NCI-H1694 (cell line): ENCODE measurements at places on chromosomes 3 and 15.

- DNase-seq = no peak
These were observed 30.5 kb upstream of the TNFSF10 start for GRCh38 chr3:172553526-172554252.

DNA sequence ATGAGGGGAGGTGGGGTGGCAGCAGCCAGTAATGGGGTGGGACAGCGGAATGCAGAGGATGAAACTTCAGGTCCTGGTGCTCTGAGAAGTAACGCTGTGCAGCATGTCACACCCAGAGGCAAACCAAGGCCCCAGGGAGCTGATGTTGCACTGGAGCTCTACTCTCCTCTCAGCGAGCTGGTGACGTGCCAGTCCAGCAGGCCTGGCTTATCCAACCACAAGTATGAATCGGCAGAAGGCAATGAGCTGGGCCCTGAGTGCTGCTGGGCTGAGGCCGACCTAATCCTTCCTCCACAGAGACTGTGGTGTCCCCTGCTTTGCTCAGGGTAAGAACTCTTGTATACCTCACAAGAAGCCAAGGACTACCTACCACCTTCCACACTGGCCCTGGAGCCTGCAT, 30.5 kb downstream of the CD86 start:
- DNase-seq = no peak

DNA sequence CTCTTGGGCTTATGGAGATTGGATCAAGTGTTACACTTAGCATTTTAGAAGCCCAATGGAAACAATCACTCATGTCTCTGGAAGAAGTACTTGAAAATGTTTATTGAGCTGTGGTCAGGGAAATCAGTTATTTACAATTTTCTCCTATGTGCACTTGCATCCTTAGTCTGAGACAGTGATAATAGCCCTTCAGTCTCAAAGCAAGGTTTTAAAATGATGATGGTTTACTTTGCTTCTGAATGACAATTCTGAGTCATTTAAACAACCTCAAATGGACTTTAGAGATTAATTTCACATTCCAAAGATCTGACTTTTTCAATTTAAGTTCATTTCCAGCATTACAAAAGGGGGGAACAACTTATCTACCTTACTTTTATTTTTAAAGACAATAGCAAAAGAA, 20.1 kb downstream of the TIPARP start:
- DNase-seq = no peak

DNA sequence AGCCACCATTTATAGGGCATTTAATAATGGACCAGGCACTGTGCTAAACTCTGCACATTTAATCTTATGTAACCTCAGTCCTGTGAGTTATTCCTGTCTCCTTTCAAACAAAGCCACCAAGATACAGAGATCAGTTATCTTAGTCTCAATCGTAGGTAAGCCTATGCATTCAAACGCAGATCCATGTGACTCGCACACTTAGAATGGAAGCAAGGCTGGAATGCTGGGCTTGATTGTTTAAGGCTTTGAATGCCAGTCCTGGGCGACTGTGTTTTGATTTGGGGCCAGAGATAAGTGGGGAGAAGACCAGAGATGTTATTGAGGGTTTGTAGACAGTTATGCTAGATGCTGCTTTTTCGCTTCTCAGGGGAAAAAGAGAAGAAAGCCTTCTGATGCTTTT, 22.2 kb downstream of the MED12L start:
- no peak for DNase-seq

- no peak for DNase-seq
These were observed 35.5 kb downstream of the NR2F2 start for GRCh38 chr15:96365781-96366525.

GRCh38 chr15:88541709-88542341, 4.7 kb downstream of the DET1 start:
- no peak for DNase-seq

DNA sequence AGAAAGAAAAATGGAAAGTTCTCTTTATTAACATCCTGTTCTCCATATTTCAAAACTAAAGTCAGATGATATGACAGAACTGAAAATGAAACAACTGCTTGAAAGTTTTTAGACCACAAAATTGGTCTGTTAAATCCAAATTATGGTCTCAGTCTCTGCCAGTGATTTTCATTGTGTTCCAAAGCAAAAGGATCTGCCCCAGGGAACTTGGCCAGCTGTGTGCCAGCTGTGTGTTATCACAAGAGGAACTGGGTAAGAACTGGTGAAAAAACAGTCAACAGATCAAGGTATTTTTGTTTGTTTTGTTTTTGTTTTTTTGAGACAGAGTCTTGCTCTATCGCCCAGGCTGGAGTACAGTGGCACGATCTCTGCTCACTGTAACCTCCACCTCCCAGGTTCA, 323.3 kb downstream of the CTNNB1 start:
- DNase-seq = no peak

DNA sequence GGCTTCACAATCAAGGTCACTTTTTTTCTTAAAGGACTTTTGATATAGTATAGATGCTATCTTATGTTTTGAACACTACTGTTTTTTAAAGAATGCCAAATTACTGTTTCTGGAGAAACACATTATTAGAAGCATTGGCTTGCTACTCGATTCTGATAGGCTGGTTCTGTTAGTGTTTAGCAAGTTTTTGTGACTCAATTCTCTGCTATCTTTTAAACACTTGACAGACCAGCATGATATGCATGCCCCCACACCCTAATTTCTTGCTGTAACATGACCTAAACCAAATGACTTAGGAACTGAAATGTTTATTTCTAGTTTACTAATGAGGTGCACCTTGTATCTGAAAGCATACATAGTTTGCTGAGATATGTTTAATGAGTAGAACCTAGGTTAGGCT, 5.5 kb upstream of the IL20RB start:
- DNase-seq = no peak

- DNase-seq = no peak
These were observed 147.8 kb upstream of the KCNMB2 start for GRCh38 chr3:178388473-178388872.

DNA sequence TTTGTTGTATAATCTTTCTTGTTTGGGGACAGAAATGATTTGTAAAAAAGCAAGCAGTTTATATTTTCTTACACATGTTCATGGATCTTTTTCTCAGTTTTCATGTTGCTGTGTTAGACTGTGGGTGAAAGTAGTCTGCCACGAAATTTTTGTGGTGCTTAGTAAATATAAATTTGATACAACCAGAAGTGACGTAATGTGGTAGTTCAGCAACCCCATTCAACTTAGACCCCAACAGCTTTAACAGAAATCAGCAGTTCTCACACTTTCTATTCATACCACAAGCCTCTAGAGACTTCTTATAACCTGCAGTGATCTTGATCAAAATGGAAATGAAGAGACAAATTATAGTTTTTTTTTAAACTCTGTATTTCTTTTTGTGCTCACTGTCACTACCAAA, 120.2 kb upstream of the IGSF10 start:
- no peak for DNase-seq

GRCh38 chr15:94263341-94264273, 32.2 kb downstream of the MCTP2 start:
- no peak for DNase-seq

DNA sequence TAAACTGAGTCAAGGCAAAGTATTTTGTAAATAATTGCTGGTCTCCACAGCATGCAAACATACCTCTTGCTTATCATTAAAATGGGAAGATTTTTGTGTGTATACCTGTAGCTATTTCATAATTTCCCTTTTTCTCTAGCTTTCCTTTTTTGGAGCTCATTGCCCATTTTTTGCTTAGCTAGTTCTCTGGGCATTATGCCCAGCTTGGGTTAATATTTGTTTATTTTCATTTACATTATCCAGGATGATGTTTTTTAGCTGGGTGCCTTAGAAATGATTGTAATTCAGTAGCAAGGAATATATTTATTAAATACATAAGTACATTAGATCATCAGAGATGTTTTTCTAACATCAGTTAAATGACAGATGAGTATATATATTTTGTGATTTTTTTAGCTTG, 1271.7 kb upstream of the GBE1 start:
- no peak for DNase-seq

DNA sequence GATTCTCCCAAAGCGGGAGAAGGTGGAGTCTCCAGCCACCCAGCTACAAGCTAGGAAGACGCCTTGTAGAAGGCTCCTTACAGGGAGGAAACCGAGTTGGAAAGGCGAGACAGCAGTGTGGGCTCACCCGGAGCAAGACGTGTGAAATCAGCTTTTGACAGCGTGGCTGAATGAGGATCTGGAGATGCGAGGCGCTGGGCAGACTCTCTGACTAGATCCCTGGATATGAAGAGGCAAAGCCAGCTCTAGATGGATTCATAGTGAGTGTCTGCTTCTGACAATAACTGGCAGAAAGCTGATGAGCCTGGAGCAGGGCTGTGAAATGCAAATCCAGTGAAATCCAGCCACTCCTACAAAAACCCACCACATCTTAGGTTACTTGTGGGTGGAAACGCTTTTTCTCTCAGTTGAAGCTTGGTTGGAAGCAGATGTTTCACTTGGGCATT, 41.0 kb downstream of the GOLGA6A start:
- DNase-seq = no peak

GRCh38 chr3:158780766-158781165, 21.1 kb upstream of the MFSD1 start:
- DNase-seq = no peak

- no peak for DNase-seq
These were observed 78.1 kb downstream of the DCUN1D1 start for GRCh38 chr3:182902236-182902635.

DNA sequence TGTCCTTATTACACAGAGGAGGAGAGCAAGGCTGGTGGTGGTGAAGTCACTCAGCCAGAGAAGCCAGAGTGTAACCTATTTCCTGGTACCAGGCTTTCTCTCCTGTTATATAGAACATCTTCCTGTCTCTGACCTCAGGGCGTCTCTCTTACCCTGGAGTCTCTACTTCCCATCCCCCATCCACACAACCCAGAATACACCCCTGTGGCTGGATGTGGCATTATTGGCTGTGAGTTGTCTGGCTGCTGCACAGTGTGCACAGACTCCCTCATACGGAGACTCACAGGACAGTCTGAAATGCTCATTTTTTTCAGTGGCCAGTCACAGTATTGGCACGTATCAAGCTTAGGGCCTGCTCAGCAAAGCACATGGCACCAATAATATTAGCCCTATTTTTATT, 8.6 kb downstream of the PODXL2 start:
- DNase-seq = no peak

DNA sequence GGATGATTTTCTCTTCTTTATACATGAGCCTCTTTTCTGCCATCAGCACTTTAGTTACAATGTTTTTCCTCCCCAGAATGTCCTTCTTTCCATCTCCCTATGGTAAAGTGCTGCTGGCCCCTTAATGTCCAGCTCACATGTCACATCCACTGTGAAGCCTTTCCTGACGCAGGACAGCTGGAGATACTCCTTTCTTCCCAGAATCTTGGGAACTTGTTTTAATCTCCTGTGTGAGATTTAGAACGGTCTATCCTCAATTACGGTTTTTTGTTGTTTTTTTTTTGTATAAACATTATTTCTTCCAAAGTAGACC, 147.7 kb upstream of the TSC22D2 start:
- no peak for DNase-seq

- DNase-seq = no peak
These were observed 33.7 kb downstream of the RORA start for GRCh38 chr15:61195116-61196002.

DNA sequence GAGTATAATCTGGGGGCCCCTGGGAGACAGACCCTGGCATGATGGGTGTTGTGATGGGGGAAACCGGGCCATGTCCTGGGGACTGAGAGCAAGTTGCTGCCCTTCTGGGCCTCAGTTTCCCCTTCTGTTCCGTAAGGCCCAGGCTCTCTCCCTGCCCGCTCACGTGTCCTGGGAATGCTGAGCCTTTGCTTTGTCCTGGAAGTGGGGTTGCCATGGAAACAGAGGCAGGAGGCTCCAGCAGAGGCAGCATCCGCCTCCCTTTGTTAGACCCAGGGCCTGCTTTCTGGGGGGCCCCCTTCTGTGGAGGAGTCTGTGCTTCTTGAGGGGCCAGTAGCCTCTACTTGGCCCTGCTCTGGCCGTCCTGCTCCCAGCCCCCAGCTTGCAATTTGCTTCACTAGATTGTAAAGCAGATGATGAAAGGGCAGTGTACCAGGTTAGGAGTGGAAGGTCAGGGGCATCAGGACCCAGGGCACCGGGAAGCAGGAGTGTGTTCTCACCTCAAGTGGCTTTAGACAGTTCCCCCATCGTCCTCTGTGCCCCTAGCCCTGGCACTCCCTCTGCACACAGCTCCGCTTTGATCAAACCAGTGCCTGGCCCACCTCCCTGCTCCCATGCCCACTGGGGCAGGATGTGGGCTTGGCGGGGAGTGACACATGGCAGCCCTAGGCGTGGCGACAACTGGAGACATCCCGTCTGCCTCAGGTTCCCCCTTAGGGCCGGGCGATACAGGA, 105.6 kb downstream of the FBLN2 start:
- DNase-seq = no peak

DNA sequence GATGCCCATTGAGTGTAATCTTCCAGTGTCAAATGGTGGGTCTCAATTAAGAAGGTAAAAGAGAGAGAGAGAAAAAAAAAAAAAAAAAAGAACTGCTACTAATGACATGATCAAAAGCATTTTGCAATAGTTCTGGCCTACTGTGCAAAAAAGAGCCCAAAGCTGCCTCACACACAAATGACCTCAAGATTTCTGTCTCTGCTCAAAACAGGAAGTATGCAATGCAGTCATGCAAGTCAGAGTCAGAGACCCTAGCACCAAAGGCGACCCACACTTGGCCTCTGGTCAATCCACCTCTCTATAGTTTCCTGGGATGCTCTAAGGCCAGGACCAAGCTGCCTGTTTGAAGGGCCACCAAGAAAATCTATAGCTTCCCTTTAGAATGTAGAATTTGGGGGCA, 323.5 kb downstream of the VPS13C start:
- DNase-seq = no peak

DNA sequence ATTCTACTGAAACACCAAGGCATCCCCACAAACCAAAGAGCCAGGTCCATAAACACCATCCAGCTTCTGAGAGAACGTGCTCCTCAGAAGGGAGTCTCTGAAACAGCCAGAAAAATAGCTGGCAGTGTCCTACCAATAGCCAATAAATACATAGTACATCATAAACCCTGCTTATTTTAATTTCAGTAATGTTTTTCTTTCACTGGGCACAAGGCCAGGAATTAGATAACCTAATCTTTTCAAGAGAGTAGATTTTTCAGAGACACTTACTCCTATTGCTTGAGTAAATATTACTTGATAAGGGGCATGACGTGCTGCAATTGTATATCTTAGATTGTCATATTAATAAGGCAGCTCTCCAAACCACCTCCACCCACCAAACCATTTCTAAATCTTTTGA, 22.7 kb downstream of the GADL1 start:
- no peak for DNase-seq

GRCh38 chr3:193292386-193292785, 51.4 kb downstream of the PLAAT1 start:
- DNase-seq = no peak

GRCh38 chr3:122533931-122534334, 19.2 kb upstream of the KPNA1 start:
- no peak for DNase-seq

GRCh38 chr3:86774082-86774691, 216.8 kb downstream of the VGLL3 start:
- DNase-seq = peak; percentile 41

- no peak for DNase-seq
These were observed 10.0 kb downstream of the RBP2 start for GRCh38 chr3:139466360-139466759.

GRCh38 chr3:105456017-105456416, 89.3 kb downstream of the ALCAM start:
- no peak for DNase-seq

- DNase-seq = no peak
These were observed 98.8 kb downstream of the ZNF621 start for GRCh38 chr3:40623567-40623966.
